Skeletal muscle cell (primary cell): ENCODE measurements at places on chromosomes 1 and 21.

DNA sequence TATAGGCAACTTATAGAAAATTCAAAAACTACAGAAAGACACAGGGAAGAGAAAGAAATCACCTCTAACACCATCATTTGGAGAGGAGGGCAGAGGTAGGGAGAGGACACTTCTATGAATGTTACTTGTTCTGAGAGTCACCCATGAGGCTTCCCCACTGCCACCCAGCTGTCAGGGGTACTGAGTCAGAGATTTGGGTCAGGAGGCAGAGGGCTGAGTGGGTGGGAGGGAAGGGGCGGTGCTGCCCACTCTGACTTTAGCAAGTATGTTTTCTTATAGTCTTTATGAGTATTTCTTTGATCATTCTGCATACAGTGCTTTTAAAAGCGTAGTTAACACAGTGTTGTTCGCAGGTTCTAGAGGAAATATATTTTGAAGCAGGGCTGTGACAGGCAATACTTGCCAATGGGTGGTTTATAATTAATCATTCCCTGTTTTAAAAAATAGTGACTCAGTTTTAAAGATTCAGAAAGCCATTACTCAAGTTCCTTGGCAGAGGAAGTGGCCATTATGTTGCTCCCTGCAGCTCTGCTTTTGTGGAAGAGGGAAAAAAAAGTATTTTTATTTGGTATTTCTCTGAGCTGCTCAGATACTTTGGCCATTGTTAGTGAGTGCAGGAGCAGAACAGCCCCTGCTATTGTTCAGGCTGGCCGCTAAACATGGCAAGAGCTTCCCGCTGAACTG is 18.3 kb downstream of the IL6R start:
- no peak for DNase-seq

GRCh38 chr21:41422546-41423304 is 3.3 kb upstream of the MX1 start:
- no peak for DNase-seq

GRCh38 chr1:9871021-9871420 is 39.0 kb downstream of the CTNNBIP1 start:
- DNase-seq, result no peak

- no peak for DNase-seq
These were observed 8.8 kb downstream of the KAZN start for GRCh38 chr1:14607295-14607694.

- no peak for DNase-seq
These were observed 98.2 kb downstream of the RGL1 start for GRCh38 chr1:183903101-183903500.

DNA sequence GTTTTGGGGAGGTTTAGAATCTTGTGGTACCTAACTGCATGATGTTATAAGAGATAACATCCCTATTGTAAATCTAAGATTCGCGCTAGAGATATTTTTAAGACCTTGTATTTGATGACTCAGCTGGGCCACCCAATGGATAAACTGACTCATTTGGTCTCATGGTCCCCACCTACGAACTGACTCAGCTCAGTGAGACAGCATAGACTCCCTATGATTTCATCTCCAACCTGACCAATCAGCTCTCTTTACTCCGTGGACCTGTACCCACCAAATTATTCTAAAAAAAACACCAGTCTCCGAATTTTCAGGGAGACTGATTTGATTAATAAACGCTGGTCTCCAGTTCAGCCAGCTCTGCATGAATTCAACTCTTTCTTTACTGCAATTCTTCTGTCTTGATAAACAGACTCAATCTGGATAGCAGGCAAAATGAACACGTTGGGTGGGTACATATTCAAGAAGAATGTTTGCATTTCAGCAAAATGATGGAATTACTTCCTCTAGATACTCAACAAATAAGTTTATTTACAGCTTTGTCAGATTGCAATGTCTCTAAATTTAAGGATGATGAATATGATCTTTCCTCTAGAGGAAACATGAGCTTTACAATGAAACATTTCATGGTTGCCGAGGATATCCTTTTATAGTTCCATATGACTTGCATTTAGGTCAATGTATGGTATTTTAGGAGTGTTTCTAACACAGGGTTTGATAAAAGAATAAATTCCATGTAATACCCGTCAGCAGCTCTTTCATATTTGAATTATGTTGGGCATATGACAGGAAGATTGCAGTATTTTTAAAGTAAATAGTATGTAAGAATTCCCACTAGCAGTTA is 516.6 kb upstream of the RGS18 start:
- peak; percentile 24 for DNase-seq

DNA sequence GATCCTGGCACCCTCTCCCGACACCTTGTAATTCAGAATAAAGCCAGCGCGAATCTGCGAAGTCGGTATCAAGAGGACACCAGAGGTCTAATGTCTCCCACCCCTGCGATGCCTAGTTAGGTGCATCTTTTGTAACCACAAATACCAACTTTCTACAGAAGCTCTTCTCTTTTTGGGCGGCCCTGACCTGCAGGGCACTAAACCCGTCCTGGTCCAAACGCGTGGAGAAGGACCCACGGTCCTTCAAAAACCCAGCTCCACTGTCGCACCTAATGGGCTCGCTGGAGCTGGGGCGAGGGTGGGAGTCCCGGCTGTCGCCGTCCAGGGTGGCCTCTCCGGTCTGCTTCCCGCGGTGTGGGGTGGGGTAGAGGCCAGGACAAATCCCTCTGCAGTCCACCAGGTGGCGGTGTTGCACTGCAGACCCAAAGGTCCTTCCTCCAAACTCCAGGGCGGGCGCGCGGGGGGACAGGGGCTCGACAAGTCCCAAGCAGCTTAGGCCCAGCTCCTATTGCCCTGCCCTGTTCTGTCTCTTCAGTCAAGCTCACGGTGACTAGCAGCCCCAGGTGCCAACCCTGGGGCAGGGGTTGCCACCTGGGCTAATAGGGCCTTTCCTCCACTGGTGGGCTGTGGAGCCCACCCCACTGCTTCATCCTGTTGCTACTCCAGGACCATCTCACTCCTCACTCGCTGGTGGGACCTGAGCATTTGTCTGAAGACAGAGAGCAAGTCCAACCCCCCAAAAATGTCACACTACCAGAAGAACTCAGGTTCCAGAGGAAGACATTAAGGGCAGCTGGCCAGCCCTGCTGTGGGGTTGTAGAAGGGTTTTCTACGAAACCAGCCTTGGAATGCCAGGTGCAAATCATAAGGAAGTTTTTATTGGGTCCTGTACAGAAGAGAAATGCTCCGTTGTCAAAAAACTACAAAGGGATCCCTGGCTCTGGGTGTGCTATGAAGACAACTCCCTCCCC is 2.8 kb downstream of the HES3 start:
- DNase-seq, result no peak

- DNase-seq, result no peak
These were observed 4.5 kb downstream of the PRDM15 start for GRCh38 chr21:41874611-41875010.

DNA sequence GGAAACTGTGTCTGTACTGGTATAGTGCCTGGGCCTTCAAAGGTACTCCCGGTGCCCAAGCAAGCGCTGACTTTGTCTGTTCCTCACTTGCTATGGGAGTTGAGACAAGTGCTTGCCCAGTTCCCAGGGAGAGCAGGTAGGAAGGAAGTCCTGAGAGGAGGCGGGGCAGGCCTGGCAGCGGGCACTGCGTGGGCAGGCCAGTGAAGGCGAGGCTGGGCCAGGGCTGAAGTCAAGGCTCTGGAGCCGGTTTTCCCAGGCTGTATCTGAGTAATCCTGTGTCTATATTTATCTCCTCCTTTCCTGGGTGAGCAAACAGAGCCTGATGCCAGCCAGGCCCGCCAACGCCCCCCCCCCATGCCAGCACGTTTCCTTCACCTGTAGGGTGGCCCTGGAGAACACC is 15.9 kb upstream of the EDN2 start:
- DNase-seq, result no peak

GRCh38 chr21:25757531-25757930 is 22.8 kb downstream of the GABPA start:
- DNase-seq, result no peak

- no peak for DNase-seq
These were observed 128.6 kb downstream of the LRIG2 start for GRCh38 chr1:113201560-113201959.

- DNase-seq, result no peak
These were observed 32.1 kb upstream of the HMGN1 start for GRCh38 chr21:39381009-39381408.

DNA sequence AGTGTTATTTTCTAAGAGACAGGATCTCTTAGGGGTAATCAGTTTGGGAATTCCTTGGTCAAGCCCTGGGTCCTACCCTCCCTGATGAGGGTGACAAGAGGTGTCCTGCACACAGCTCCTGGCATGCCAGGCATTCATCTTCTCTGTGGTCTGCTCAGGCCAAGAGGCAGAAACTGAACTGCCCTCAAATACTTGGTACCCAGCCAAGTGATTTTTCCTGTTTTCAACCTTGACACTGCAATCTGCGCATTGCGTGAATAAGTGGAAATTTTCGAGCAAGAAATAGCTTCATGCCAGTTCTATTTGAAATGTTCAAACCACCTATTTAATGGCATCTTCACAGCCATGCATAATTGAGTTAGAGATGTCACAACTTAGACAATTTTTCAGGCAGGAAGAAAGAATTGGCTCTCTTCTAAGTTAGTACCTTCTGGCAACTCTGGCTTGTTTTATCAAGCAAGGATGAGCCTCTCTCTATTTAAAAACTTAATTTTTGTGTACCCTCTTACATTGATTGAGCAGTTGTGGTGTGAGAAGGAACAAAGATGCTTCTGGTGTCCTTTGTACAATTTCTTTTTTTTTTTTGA is 27.0 kb downstream of the DNM3 start:
- no peak for DNase-seq

- DNase-seq, result no peak
These were observed 132.6 kb upstream of the ETV3 start for GRCh38 chr1:157270705-157271274.

DNA sequence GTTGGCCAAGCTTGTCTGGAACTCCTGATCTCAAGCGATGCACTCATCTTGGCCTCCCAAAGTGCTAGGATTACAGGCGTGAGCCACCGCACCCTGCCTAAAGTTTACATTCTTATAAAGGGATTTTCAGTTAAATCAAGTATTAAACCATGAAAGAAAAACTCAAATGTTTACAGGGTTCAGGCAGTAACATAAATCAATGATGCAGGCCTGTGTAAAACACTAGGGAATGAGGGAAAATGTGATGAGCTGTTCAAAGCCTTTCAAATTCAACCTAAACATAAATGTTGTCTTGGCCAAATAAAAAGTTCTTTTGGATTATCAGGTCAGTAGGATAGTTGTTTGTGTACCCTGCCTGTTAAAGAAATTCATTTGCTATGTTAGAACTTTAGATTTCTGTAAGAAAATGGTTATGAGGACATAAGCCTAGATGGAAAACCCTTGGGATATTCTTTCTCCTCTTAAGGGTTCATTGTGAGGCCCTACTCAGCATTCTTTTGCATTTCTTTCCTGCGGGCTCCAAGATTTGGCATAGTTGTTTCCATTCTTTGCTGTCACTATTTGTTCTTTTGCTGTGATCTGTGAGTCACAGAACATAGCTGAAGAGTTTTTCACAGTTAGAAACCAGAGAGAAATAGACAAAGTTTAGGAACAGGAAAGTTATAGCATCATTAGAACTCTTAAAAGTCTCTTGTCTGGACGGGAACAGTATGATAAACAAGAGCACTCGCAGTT is 8.9 kb upstream of the ZRANB2 start:
- DNase-seq, result peak; percentile 80

- DNase-seq, result no peak
These were observed 21.9 kb upstream of the NEK2 start for GRCh38 chr1:211697356-211697755.

DNA sequence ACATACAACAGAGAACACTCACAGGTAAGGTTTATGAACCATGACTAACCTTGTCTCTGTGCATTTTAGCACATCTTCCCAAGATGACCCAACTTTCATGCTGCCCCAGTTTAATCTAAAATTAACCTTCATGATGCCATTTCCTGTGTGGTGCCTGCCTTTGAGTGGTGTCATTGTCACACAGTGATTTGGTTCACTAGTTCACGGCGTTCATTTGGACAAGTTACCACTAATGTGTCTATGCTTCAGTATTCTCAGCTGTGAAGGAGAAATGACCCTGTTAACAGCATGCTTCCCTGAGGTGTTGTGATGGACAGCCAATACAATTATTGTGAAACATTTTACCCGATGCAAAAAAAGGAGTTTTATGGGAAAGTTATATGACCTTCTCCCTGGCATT is 693.1 kb downstream of the RWDD3 start:
- DNase-seq, result no peak

DNA sequence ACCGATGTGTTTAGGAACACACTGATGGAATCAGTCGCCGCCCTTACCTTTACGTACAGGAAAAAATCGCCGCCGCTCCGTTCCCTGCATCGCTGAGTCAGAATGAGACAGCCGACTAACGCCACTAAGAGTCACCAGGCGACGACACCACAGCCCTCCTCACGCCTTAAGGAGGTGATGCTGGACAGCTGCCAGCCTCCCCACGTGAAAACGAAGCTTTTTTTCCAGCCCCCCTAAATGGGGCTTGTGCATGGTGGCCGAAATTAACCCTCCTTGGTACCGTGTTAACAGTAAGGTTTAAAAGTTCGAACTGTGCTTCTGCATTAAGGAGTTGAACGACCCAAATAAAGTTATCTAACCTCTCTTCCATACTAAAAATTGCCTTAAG is 511 bp downstream of the DNTTIP2 start:
- no peak for DNase-seq

- peak; percentile 60 for DNase-seq
These were observed 7.7 kb downstream of the ARHGEF2 start for GRCh38 chr1:155970531-155971167.

DNA sequence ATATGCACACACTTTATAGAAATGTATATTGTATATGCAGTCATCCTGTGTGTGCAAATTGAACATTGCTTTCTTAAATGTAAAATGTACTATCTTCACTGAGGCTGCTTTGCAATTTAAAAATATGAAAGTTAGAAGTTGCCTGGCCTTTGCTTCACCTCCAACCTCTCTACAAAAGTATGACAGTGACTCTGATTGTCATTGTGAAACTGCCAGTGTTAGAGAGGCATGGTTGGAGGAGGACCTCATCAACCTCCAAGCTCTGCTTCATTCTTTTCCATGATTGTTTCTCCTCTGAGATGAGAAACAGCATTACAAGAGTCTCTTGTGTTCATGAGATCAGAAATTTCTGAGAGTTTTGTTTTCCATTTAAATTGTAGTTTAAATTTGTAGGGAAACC is 185.5 kb downstream of the ZC3H11B start:
- DNase-seq, result no peak

- no peak for DNase-seq
These were observed 42.6 kb downstream of the ERO1B start for GRCh38 chr1:236239092-236239585.
